Esophagus muscularis mucosa (tissue), 4 donors: ENCODE measurements at places on chromosomes 16 and 17. TPM values are rescaled to one million over a fixed set of nuclear protein-coding genes. Genes with fewer than 3 reads are reported as not detected.

ITGAX gene
- 5.4 TPM for total RNA-seq

KRTAP9-8 gene
- total RNA-seq = not detected

DNA sequence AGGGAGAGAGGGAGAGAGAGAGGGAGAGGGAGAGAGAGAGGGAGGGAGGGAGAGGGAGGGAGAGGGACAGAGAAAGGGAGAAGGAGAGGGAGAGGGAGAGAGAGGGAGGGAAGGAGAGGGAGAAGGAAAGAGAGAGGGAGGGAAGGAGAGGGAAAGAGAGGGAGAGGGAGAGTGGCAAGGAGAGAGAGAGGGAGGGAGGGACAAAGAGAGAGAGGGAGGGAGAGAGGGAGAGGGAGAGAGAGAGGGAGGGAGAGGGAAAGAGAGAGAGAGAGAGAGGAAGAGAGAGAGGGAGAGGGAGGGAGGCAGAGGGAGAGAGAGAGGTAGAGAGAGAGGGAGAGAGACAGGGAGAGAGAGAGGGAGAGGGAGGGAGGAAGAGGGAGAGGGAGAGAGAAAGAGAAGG lies 73.5 kb downstream of the AXIN2 start:
- no peaks in the 10 kb centered on the region for H3K27me3 ChIP-seq
- no peak for DNase-seq
- no peak overlapping the region for H3K27ac ChIP-seq
- no peaks in the 10 kb centered on the region for H3K36me3 ChIP-seq

C16orf96 gene
- not detected for total RNA-seq

DNA sequence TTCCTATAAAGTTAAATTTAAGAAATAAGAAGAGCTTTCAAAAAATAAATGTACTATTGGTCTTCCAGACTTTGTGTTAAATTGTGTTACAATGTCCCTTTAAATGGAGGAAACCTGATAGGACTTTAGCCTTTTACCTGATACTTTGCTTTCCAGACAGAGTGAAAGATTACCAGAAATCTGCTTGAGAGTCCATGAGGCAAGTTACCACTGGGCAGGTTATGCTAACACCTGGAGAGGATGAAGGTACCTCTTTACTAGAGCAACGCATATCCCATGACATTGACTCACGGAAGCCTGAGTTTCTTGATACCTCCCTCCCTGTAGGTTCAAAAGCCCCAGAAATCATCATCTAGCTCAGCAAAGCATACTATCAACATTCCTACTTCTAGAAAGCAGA lies 143.9 kb upstream of the C17orf78 start:
- no peaks in the 10 kb centered on the region for H3K27me3 ChIP-seq
- DNase-seq = no peak
- H3K4me1 ChIP-seq = no peaks in the 10 kb centered on the region
- no peak overlapping the region for H3K27ac ChIP-seq

- H3K36me3 ChIP-seq = no peaks in the 10 kb centered on the region
- no peaks in the 10 kb centered on the region for H3K4me1 ChIP-seq
Measured at GRCh38 chr16:65521633-65522328, 399.9 kb upstream of the CDH11 start.
